ENCODE measurements at places on chromosomes 5 and 9.

DNA sequence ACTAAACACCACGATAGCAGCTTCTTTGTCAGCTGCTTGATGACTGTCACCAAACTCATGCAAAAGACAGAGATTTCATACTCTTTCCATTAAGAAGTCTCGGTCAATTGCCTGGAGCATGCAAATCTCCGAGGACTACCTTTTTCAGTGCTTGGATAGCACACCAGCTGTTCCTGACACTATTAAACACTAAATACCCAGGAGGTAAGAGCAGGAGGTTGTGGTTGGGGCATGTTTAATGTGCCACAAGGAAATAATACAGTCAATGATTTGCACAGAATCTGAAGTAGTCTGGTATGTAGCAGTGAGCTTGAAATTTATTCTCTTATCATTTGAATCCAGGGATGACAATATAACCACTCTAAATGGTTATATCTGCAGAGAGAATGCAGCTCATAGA lies 996.2 kb downstream of the CDH12 start:
- no peak for DNase-seq

GRCh38 chr9:126587187-126588185 lies 26.2 kb upstream of the LMX1B start:
- DNase-seq = no peak

DNA sequence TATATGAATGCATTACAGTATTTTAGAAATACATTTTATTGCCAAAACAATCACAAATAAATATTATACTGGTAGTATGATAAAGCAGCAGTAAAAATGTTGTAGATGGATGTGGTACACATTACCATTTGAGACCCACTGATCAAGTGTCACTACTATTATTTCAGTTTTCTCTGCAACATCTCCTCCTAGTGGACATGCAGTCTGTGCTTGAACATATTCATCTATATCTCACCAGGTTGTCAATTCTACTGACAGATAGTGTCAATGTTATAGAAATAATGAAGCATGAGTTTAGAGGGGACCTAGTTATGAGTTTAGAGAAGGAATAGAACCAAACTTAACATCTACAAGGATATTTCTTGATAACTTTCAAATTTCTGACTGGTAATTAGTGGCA lies 39.2 kb upstream of the ELOVL7 start:
- DNase-seq = no peak

- no peak for DNase-seq
Observed at GRCh38 chr5:61347080-61347479, 15.0 kb downstream of the ZSWIM6 start.

DNA sequence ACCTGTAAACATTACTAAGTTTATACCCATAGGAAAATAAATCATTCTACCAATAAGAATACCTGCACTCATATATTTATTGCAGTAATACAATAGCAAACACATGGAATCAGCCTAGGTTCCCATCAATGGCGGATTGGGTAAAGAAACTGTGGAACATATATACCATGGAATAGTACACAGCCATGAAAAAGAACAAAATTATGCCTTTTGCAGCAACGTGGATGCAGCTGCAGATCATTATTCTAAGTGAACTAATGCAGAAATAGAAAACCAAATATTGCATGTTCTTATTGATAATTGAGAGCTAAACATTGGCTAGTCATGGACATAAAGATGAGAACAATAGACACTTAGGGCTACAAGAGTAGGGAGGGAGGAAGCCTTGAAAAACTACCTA lies 667.4 kb upstream of the WWC1 start:
- DNase-seq = no peak

DNA sequence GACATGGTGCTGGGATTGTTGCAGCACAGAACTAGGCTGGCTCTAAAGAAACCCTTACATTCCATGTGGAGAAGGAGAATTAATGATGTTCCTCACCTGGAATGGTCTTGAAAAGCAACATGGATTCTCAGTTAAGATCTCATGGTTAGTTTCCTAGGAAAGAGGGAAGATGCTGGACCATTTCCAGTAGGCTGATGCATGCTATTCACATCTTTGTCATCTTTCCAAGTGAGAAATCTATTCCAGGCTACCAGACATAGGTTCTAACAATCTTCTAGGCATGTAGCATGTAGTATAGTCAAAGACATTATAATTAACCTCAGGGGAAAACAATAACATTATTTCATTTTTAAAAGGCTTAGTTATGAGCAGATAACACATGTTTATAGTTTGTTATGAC lies 44.3 kb downstream of the TMEM252 start:
- no peak for DNase-seq

DNA sequence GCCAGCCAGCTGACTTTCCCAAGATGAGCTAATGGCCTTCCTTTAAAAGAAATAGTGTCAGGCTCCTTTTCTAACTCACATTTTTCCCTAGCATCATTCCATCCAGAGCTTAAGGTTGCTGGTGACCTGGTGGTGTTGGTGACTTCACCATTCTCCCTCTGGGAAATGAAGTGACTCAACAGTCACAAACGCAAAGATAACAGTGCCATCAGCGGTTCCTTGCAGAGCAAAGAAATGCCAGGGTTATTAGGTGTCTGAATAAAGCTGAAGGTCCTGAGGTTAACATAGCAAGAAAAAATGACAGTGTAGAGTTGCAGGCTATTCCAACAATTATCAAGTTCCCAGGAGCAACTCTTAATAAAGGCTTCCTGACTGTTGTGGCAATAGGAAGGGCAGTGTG lies 111.8 kb upstream of the SLC44A1 start:
- DNase-seq = no peak

GRCh38 chr5:177327539-177328522 lies 16.1 kb upstream of the MXD3 start:
- DNase-seq = no peak

DNA sequence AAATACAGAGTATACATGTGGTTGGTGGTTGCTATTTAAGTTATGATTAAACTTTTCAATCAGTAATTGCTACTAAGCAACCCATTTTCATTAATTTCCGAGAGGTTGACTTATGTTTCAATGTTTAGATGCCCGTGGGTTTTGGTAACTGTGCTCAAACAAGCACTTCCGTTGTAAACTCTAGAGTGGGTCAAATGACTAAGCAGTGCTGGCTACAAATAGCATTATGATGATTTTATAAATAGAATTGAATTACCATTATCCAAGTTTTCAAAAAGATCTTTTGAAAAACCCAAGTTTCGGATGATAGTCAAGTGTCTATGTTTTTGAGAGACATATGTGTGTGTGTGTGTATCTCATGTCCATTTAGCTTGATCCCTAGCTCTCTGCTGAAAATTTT lies 2369.4 kb upstream of the ACO1 start:
- no peak for DNase-seq

GRCh38 chr5:113061846-113062780 lies 85.5 kb downstream of the DCP2 start:
- no peak for DNase-seq

- DNase-seq = no peak
Observed at GRCh38 chr5:172129256-172129910, 58.6 kb downstream of the STK10 start.

DNA sequence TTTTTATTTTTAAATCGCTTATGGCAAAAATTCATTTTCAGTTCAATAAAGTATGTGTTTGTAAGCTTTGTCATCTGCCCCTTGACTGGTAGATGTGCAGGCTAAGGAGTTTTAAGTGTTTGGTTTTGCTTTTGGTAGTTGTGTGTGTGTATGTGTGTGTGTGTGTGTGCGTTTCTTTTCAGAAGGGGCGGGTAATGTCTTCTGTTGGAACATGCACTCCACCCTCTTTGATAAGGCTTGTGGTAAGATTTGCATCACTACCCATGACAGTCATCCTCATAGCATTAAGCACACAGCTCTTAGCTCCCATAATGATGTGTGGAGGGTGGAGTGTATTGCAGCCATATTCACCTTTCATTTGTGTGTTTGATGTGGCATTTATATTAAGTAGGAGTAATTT lies 92.1 kb upstream of the FSD1L start:
- no peak for DNase-seq

DNA sequence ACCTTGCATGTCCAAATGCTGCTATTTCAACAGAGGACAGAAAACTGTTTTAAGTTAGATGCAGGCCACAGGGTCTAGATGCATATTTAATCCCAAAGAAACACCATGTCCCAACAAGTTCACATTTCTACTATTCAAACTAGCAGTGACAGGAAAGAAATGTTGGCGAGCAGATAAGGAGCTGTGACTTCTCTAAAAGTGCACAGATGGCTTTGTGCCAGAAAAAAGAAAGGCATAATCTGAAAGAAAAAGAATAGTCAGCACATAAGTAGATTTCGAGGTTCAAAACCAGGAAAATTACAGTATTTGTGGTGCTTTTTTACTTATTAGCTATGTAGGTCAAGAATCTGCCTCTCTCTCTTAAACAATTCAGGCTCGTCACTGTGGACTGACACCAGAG lies 178.3 kb downstream of the DNAH5 start:
- no peak for DNase-seq

- DNase-seq = no peak
Observed at GRCh38 chr9:135049460-135049859, 38.0 kb upstream of the OLFM1 start.

GRCh38 chr5:83374547-83374946 lies 97.0 kb upstream of the VCAN start:
- no peak for DNase-seq

GRCh38 chr9:94938384-94938783 lies 211.9 kb downstream of the AOPEP start:
- no peak for DNase-seq

DNA sequence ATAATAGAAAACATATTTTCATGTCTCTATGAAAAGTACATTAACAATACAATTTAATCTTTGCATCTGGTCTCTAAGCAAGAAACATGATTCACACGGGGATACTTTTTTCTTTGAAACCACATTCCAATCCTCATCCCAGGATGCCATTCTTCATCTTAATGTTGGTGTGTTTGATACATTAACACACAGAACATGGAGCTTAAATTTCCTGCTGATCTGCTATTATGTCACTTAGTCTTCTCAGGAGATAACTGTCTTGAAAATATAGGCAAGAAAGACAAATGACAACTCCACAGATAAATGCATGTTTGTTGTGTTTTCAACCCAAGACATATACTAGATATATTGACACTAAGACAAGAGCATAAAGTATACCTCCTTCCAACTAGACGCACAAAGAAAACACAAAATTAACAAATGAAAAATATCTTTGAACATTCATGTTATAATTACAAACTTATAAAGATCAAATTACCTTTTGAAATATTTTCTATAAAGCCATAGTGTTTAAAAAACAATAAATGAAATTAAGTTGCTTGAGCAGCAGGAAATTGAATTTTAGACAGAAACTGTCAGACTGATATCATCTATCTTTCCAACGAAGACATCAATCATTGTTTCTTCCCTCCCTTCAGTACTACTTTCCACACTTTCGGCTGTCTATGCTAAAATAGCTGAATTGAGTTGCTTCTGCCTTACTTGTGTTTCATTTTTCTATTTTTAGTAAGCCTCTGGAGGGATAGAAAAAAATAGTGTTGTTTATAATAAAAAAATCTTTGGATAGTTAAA lies 1676.7 kb upstream of the CDH9 start:
- DNase-seq = no peak

DNA sequence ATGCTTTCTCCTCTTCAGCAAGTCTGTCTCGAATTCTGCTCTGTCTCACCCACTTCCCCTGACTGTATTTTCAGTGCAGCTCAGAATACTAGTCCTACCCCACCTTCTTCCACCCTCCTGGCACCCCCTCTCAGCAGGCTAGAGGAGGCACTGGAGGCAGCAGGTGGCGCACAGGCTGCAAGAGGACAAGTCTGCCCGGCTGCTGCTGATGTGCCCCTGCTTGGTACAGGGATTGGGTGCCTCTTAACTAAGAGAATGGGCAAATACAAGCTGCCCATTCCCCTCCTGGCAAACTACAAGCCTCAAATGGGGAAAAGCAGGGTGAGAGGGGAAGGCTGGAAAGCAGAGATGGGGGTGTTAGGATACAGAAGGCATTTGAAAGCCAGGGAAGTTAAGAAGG lies 5.1 kb downstream of the TLN1 start:
- peak; percentile 92 for DNase-seq

GRCh38 chr5:36096486-36096885 lies 29.8 kb upstream of the UGT3A2 start:
- DNase-seq = no peak

DNA sequence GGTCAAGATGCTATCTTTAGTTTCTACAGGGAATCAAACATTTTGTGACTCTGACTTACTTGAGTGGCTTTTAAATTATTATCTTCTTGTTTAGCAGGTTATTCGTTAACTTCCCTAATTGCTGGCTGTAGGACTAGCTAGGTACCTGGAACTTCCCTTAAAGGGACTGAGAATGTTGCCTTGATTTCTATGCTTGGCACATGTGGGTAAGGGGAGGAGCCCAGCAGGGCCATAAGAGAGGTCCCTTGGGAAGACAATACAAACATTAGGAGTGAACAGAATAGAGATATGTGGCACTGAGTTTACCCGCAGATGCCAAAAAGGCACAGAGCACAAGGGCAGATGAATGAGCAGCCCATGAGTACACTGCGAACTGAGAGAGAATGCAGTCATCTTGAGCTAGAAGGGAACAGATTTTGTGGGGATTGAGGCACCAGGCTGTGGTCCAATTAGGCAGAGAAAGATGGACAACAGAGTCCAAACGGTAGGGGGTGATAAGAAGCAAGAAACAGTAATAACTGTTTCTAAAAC lies 9.8 kb downstream of the CKMT2 start:
- DNase-seq = peak; percentile 67

DNA sequence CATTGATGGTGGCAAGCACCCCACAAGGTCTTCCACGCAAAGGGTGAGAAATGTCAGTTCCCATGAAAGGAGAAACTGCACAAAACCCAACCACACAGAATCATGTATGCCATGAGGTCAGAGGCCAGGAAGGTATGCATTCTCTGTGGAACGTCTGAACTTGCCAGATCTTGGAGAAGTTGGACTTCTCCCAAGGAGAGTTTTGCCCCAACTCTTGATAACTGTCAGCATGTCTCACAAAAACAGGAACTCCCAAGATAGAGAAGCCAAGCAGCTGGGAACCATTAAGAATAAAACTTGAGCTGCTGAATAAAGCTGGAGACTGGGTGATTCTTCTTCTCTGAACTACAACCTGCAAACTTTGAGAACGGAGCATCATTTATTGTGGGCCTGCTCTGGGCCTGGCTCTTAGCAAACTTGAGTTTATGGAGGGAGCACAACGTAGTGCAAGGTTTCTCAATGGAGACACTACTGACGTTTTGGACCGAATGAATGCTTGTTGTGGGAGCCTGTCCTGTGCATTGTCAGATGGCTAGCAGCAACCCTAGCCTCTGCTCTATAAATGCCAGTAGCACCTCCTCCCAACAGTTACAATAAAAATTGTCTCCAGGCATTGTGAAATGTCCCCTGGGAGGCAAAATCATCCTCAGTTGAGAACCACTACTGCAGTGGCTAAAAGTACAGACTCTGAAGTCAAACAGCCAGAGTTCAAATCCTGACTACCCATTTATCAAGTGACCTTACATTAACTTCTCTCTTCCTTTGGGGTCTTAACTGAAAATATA lies 193.5 kb downstream of the ACTL7B start:
- DNase-seq = no peak

DNA sequence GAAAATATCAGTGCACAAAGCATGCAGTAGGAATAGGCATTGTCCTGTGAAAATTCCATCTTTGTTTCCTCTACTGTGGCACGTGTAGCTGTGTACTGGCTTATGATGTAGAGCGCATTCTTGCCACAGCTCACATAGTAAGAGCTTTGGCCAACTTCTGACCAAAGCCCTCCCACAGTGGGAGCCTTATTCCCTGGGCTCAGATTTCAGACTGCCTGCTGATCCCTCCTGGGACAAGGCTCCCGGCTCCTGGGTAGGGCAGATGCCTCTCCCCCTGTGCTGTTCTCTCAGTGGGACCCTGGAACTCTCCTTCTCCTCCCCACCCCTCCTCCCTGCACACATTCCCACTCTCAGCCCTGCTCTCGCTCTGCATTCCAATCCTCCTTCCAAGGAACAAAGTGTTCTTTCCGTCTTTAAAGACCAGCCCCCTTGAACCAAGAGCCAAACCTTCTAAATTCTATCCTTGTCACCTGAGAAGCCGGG lies 17.5 kb downstream of the LCP2 start:
- DNase-seq = no peak

All from tibial artery (tissue), 4 donors.